ENCODE measurements at places on chromosomes 4 and X.

- DNase-seq = no peak
These were observed 78.1 kb upstream of the TNIP3 start for GRCh38 chr4:121242188-121242750.

DNA sequence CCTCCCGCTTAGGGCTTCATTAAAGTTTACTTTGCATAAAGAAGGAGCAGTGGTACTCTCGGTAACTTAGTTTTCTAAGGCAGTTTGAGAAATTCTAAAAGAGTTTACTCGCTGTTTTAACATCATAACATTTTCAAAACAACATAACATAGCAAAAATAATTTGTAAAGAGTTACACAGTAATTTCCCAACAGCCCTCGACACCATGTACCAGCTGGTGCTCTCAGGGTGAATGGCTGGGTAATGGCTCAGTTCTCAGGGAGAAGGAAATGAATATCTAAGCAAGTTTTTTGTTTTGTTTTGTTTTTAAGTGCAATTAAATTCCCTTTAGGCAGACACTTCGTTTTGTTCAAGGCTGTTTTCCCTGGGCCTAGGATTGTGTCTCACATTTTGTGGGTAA, 435.3 kb downstream of the C4orf33 start:
- no peak for DNase-seq

DNA sequence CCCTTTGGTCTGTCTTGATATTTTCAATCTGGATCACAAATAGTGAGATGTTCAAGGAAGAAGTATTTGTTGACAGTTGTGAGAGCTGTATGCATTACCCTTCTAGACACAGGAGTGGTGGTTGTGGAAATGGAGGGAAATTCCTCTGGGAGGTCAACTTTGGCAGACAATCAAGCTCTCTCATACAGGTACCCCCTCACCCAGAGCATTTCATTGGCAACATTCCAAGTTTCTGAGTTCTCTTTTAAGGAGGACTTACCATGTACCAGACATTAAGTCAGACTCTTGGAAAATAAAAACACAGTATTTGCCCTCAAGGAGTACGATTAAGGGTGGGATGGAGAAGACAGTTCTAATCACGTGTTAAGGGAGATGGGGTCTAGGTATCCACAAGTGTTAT, 45.3 kb downstream of the KLHL15 start:
- DNase-seq = no peak

DNA sequence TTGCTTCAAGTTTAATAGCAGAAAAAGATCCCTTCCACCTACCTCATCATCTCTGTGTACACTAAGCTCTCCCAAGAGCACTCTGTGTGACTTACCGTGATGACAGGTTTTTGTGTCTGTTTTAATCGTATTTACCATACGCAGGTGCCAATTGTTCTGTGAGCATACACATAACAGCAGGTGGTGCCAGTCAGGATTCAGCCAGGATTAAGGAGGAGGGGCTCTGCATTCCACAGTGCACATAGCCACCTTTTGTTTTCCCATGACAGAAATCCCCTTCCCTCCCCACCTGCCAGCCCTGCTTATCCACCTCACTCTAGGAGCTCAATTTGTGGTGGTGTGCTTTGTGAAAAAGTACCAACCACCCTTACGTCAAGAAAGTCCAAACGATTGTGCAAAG, 14.8 kb downstream of the ANK2 start:
- no peak for DNase-seq

GRCh38 chr4:88144866-88145300, 13.6 kb downstream of the ABCG2 start:
- no peak for DNase-seq

Data from activated CD4-positive, alpha-beta T cell treated with anti-CD3 and anti-CD28 coated beads, Interleukin-2, amount 50 U/mL, for 4 hours (primary cell).